ENCODE measurements at places on chromosomes 13 and 19.
A peak's percentile ranks its signal among the peaks of the same experiment; 100 is the strongest.

- DNase-seq: no peak
Measured at GRCh38 chr19:48391100-48392005, at the start of gene KDELR1. Gene KDELR1, minus strand, starts transcription at chr19:48391551. Its CDS starts 193 bp downstream, at chr19:48391358.

DNA sequence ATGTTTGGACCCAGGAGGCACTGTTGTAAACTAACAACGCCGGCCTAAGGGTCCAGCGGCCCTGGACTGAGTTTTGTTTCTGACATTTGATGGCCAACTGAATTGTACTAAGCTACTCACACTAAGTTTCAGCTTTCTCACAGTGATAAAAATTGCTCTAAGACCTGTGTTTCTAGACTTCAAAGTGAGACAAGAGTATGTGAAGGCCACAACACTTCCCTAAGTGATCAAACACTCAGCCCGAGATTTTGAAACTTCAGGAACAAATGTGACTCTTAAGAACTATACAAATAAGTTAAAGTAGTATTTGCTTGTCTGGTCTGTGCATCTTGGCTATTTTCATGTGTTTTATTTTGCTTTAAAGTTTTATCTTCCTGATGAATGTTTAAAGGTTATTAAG, 30.2 kb downstream of the EFNB2 start:
- no peak for DNase-seq

DNA sequence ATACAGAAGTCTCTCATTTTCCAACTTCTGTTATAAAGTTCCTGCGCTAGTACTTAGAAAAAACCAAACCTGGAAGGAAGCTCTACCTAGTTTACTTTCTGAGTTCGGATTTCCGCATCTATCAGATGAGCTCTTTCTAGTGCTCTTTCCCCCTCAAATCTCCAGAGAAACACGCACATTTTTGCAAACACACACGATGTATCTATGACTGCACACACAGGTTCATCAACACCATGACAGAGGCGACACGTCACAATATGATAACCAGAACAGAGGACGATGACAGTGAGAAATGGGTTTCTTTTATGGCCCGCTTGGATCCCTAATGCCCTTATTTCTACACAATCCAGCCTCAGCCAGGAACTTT, 629 bp upstream of the LRRC63 start:
- DNase-seq: no peak

GRCh38 chr13:61255040-61255796, 160.4 kb downstream of the PCDH20 start:
- DNase-seq: no peak

GRCh38 chr13:98187965-98188261, 10.8 kb upstream of the RNF113B start:
- no peak for DNase-seq

GRCh38 chr19:18899624-18900560, 3.9 kb upstream of the CERS1 start:
- DNase-seq: no peak

GRCh38 chr19:50051964-50052363, 26.2 kb downstream of the ZNF473 start:
- no peak for DNase-seq

DNA sequence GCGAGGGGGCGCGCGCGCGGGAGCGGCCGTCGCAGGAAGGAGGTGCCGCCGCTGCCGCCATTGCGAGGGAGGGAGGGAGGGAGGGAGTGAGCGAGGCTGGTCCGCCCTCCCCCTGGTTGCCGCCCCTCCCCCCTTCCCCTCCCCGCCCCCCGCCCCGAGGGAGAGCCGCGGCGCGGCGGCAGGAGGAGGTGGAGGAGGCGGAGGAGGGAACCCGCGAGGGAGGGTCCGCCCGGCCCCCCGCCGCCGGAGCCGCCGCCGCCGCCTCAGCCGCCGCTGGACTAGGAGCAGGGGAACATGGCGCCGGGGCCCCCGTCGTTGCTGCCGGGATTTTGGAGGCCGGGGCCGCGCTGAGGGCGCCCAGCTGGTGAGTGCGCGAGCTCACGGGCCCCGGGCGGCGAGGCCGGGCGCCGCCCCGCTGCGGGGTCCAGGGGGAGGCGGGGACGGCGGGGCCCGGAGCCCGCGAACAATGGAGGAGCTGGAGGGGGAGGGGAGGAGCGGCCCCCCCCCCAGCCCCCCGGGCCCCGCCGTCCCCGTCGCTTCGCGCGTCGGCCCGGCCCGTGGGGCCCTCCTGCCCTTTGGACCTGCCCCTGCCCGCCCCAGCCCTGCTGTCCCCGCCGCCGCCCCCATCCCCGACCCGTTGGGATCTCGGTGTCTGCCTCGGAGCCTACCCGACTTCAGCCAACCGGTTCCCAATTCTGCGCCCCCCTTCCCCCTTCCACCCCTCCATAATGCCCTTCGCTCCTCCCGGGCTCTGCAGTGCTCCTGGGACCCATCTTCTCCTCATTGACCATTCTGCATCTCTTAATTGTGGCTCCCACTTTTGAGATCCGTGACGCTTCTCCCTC, at the start of gene ARHGAP35:
TSS of gene ARHGAP35 (plus strand) at position 152 of the 845 bp plus-strand sequence. CDS start 57,679 bp downstream, outside the sequence.
- no peak for DNase-seq

- no peak for DNase-seq
Measured at GRCh38 chr19:56868446-56868845, 27.9 kb upstream of the PEG3 start.

DNA sequence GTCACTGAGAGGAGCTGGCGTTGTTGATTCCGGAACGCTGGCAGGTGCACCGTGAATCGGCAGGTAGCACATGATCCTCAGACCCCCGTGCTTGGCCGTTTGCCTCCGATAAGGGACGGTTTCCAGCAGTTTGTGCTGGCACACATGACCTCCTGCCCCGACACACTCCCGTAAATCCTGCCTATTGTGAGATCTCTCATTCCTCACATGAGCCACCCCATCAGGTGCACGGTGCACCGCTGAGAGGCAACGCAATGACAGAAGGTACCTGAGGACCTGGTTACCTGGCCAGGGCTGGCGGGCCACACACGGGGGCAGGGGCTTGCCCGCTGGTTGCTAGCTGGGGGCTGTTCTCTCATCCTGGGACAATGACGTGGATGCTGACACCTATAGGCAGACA, 2.1 kb upstream of the ADPRHL1 start:
- no peak for DNase-seq

GRCh38 chr13:50697746-50698539, 145.5 kb downstream of the DLEU7 start:
- no peak for DNase-seq

- DNase-seq: no peak
Measured at GRCh38 chr13:77222909-77223308, 104.0 kb downstream of the MYCBP2 start.

- DNase-seq: no peak
Measured at GRCh38 chr13:40317980-40318327, 348.5 kb downstream of the FOXO1 start.

- no peak for DNase-seq
Measured at GRCh38 chr13:31880851-31881494, 141.6 kb downstream of the RXFP2 start.

DNA sequence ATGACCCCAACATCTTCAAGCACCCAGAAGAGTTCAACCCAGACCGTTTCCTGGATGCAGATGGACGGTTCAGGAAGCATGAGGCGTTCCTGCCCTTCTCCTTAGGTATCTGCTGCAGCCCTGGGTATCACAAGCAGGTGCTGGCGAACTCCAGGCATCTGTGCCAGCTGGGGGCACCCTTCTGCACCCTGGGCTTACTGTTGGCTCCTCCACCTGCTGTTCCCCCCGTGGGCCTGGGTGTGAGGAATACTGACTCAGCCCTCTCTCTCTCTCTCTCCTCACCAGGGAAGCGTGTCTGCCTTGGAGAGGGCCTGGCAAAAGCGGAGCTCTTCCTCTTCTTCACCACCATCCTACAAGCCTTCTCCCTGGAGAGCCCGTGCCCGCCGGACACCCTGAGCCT, 13.0 kb downstream of the CYP2S1 start:
- no peak for DNase-seq

DNA sequence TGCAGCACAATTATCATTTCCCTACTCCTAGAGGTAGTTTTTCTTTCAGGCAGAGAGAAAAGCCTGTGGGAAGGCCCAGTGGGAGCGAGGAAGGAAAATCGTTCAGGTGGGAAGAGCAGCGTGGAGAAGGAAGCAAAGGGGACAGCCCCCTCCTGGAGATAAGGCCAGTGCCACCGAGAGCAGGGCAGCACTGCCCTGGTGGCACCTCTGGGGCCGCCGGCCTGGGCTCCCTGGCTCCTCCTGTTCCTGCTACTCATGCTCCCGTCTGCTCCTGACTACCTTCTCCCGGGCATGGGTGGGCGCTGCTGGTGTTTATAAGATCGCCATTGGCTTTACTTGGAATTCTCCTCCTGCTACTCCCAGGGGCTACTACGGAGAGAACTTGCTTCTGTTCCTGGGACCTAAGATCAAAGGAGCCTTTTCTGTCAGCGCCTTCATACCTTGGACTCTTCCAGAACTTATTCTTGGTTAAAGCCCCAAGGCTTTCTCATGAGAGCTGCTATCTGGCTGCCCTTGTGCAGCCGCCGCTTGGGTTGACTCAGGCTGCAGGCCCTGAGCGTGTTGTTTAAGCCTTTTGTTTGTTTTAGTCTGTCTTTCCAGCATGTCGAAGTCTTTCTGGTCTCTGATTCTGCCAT, 3.7 kb upstream of the FLT1 start:
- DNase-seq: no peak

GRCh38 chr13:93955904-93956303, 523.6 kb downstream of the DCT start:
- DNase-seq: no peak

DNA sequence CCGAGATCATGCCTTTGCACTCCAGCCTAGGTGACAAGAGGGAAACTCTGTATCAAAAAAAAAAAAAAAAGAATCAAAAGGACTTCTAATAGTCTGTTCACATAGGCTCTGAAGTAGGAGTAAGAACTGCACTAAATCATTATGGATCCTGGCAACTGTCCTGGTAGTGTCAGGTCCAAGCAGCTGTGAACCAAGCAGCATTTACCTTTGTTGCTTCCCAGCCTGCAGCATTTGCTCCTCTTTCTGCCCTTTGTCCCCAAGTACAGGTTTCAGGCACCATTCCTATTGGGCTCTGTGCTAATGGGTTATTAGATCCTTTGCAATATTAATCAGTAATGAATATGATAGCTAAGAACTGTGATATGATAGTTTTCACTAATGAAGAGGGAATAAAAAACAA, 77.4 kb upstream of the NBEA start:
- no peak for DNase-seq

DNA sequence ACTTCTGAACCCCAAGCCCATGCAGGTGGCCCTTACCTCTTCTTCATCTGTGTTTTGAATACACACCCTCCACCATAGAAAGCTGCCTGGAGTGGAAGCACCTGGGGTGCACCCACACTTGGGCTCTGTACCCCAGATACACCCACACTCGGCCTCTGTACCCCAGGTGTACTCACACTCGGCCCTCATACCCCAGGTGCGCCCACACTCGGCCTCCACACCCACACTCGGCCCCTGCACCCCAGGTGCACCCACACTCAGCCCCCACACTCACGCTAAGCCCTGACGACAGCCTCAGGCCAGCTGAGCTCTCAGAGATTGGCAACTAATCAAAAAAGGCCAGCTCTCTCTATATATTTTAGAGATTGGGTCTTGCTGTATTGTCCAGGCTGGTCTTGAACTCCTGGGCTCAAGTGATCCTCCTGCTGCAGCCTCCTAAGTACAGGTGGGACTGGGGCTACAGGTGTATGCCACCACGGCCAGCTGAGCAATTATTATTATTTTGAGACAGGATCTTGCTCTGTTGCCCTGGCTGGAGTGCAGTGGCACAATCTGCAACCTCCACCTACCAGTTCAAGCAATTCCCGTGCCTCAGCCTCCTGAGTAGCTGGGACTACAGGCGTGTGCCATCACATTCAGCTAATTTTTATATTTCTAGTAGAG, 68.9 kb downstream of the PEX11G start:
- no peak for DNase-seq

DNA sequence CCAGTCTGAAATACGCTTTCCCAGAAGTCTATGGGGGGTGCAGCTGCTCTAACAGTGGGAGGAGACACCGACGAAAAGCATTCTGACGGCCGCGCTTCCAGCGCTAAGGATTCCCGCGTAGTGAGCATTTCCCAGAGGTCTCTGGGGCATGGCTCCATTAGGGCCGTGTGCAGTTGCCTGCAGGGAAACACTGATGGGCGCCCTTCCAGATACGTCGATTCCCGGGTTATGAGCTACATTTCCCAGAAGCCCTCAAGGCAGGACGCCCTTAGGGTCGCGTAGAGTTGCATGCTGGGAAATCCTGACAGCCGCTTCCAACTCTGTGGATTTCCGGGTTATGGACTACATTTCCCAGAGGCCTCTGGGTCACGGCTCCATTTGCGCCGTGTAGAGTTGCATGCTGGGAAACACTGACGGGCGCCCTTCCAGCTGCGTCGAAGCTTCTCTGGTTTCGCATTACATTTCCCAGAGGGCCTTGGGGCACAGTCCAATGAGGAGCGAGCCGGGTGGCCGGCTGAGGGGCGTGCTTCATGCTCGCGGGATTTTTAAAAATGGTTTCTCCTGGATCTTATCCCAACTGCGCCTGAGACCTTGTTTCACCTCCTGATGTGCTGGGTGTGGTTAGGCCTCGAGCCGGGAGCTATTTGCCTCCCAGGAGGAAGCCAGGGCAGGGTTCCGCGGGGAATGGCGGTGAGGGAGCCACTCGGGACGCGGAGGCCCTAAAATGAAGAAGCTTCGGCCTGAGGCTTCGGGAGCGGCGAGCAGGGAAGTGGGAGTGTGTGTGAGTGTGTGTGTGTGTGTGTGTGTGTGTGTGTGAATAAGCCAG, 17.2 kb upstream of the ZNF331 start:
- DNase-seq: peak; percentile 99

- DNase-seq: no peak
Measured at GRCh38 chr13:27794368-27794691, 2.0 kb downstream of the GSX1 start.

DNA sequence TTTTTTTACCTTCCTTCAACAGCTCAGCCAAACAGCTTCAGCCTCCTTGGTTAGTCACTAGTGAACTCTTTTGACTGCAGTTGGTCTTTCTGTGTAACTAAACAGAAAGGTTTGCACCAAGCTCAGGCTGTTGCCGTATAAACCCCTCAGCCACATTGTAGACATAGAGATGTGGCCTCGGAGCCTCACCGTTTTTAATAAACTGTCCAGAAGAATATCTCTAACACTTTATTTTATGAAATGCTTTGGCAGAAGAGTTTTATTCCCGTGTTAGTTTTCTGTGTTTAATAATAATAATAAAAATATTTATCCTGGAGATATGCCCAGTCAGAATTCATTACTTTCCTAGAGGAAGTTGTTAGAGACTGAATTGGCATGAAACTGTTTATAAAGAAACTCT, 171.7 kb upstream of the MAB21L1 start:
- no peak for DNase-seq

- no peak for DNase-seq
Measured at GRCh38 chr19:45352062-45352461, 11.5 kb downstream of the KLC3 start.

GRCh38 chr13:42260903-42261654, 10.9 kb upstream of the AKAP11 start:
- no peak for DNase-seq

DNA sequence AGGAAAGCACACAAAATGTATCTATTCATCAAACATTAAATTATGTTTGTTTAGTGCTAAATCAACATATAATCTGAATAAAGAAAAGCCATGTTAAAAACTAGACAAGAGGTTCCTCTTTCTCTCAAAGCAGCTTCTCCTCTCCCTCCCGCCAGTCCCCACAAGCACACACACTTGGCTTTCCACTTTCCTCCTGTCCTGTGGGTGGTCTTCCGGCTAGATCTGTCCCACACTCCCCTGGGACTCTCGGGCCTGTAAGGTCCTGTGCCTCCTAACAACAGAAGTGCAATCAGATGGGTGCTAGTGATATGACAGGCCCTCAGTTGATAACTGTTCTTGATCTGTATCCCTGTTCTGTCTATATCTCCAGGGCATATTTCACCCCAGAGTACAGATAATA, 45.6 kb upstream of the RAP2A start:
- no peak for DNase-seq

- no peak for DNase-seq
Measured at GRCh38 chr13:99916366-99917103, 55.0 kb downstream of the ZIC5 start.
